Mesendoderm (in vitro differentiated cells): ENCODE measurements at places on chromosomes 7 and 10.

DNA sequence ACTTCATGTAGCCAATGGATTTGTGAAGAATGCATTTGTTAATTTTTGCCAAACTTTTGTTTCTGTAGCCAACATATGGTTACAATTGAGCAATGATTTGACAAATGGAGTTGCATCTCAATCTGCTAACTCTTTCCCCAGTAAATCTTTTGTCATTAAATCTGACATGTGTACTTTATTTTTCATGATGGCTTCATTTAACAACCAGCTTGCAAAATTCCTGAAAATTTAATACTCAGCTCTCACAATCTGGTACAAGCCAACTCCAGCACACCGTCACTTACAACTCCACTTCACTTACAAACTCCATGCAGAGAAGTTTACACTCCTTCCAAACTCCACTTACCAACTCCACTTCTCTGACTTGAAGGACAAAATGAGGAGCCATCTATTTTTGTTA, 26.5 kb upstream of the HIBADH start:
- H3K36me3 ChIP-seq, result no peaks in the 10 kb centered on the region
- H3K27ac ChIP-seq, result no peak overlapping the region
- no peaks in the 10 kb centered on the region for H3K27me3 ChIP-seq
- no peak overlapping the region for H3K4me3 ChIP-seq
- no peaks in the 10 kb centered on the region for H3K4me1 ChIP-seq

DNA sequence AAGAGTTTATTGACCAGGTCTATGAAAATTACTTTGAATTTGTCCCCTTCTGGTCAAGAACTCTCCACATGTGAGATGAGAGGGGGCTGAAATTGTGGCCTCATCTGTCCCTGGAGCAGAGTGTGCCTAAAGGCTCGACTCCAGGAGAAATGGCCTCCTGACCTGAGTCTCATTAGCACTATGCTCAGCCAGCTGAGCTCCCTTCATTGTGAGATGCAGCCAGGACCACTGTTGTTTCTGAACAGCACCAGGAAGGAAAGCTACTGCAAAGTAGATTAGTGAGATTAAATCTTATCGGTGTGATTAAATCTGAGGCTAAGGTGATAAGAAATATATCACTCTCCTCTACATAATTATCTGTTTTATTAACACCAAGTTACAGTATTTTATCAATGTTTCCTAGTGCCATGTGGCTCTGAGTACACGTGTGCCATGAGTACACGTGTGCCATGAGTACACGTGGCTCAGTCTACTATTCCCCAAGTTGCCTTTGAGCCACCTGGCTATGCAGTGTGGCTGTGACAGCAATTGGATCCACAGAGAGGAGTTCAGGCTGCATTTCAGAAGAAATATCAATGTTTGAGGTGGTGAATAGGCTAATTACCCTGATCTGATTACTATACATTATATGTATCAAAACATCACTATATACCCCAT, 126.9 kb downstream of the IPMK start:
- no peaks in the 10 kb centered on the region for H3K27me3 ChIP-seq
- DNase-seq, result peak; percentile 77
- no peak overlapping the region for H3K4me3 ChIP-seq
- no peaks in the 10 kb centered on the region for H3K36me3 ChIP-seq
- H3K27ac ChIP-seq, result no peak overlapping the region
- no peaks in the 10 kb centered on the region for H3K4me1 ChIP-seq

DNA sequence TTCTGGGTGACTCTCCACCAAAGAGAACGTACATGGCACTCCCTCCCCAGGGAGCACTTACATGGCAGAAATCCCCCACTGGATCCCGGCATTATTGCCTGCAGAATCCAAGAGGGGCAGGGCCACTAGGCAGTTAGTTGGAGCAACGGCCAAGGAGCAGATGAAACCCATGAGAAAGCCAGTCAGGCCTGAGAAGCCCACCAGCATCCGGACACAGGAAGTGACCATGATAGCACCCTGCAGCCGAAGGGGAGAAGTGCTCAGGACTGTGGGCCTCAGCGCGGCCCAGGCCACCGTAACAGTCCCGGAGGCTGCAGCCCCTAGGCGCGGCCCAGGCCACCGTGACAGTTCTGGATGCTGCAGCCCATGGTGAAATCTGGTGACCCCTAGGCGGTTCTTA, 43.5 kb downstream of the STRA8 start:
- H3K4me3 ChIP-seq, result no peak overlapping the region
- no peaks in the 10 kb centered on the region for H3K27me3 ChIP-seq
- no peaks in the 10 kb centered on the region for H3K4me1 ChIP-seq
- no peak overlapping the region for H3K27ac ChIP-seq
- H3K36me3 ChIP-seq, result no peaks in the 10 kb centered on the region

- H3K27me3 ChIP-seq, result no peaks in the 10 kb centered on the region
- no peak for DNase-seq
- H3K27ac ChIP-seq, result no peak overlapping the region
- no peak overlapping the region for H3K4me3 ChIP-seq
- H3K4me1 ChIP-seq, result no peaks in the 10 kb centered on the region
These were observed 266.6 kb downstream of the SUGCT start for GRCh38 chr7:40401406-40401805.

DNA sequence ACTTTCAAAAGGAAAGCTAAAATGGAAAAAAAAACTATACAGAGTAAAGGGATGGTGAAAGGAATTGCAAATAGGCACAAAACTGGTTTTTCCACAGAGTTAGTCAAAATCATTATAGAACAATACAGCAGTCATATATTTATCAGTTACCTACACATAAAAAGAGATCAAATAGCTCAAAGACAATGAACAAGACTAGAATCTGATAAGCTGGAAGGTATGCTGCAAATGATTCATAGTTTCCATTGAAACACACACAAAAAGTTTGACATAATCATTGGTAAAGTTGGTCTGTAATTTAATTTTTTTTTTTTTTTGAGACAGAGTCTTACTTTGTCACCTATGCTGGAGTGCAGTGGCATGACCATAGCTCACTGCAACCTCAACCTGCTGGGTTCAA, 92.4 kb upstream of the SGCE start:
- H3K4me1 ChIP-seq, result no peaks in the 10 kb centered on the region
- DNase-seq, result no peak
- no peak overlapping the region for H3K4me3 ChIP-seq
- H3K27me3 ChIP-seq, result no peaks in the 10 kb centered on the region
- H3K27ac ChIP-seq, result no peak overlapping the region

DNA sequence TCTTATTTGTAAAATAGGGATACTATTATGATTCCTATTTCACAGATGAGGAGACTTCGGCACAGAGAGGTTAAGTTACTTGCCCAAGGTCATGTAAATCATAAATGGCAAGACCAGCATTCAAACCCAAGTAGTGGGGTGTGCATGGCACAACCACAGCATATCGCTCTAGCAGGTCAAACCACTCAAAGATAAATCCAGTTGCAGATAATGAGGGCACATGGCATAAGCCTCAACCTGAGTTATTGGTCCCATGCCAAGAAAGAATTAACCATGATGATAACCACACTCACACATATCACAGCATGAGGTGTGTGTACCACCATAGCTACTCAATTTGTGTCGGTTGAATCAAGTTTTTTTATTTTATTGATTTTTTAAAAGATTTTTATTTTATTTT, 180.5 kb downstream of the CREB5 start:
- no peak overlapping the region for H3K27ac ChIP-seq
- DNase-seq, result no peak
- no peaks in the 10 kb centered on the region for H3K27me3 ChIP-seq
- no peaks in the 10 kb centered on the region for H3K4me1 ChIP-seq
- H3K4me3 ChIP-seq, result no peak overlapping the region

DNA sequence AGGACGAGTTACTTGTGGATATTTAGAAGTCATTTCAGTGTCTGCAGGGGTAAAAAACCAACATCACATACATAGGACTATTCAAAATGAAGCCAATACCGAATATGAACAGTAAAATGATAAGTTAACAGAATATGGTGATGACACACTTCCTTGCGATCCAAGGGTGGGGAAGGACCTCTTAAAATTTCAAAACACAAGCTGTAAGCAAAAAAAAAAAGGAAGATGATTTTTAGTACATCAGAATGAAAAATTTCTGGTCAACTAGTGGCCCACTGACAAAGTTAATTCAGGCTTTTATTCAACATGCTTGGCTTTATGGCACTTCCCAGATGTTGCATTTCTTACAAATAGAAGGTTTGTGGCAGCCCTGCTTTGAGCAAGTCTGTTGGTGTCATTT, 19.0 kb upstream of the GALNTL5 start:
- no peaks in the 10 kb centered on the region for H3K4me1 ChIP-seq
- DNase-seq, result no peak
- no peak overlapping the region for H3K27ac ChIP-seq
- no peaks in the 10 kb centered on the region for H3K36me3 ChIP-seq
- no peak overlapping the region for H3K4me3 ChIP-seq
